ENCODE measurements at places on chromosomes 2 and 18.

- DNase-seq = no peak
Observed at GRCh38 chr2:229784791-229785190, 70.4 kb upstream of the DNER start.

GRCh38 chr2:205188239-205189138 lies 493.8 kb upstream of the NRP2 start:
- no peak for DNase-seq

- no peak for DNase-seq
Observed at GRCh38 chr2:196171946-196172345, 568 bp upstream of the STK17B start.

DNA sequence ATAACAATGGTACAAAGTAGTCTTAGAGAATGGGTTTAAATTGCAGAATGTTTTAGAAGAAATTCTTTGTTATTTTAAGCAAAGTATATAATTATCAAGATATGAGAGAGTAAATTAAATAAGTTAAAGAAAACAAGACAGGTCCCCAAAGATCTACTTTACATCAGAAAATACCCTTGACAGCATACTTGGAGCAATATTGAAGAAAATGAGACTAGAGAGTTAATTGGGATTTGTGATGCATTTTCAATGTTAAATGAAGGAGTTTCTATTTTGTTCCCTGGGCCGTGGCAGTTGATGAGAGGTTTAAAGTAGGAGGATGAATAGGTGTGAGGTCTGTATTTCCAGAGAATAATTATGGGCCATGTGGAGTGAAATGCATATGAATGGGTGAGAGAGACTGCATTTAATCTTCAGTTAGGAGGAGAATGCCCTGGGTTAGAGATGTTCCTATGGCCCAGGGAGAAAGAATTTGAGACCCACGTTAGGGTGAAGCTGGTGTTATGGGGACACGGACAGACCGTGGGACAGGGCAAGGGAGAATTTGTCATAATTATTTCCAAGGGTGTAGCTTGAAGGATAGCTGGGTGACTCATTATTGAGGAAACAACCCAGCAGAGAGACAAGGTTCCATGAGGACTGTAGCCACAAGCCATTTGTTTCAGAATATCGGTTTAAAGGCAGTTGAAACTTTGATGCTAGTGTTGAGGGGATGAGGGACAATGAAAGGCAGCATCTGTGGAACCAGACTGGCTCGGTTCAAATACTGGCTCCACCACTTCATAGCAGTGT lies 22.7 kb downstream of the MGAT5 start:
- no peak for DNase-seq

DNA sequence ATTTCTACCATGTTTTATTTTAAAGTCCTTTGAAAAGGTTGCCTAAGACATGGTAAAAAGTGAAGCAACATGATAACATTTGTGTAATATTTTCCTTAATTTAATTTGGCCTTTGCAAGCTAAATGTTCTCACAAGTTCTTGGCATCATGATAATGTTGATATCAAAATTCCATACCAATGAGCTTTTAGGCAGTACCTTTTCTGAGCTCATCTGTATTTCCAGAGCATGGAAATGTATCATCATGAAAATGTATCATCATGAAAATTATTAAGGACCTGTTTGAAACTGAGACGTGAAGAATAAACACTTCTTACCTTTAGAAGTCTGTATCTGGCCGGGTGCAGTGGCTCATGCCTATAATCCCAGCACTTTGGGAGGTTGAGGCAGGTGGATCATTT lies 73.8 kb downstream of the VWC2L start:
- no peak for DNase-seq

- DNase-seq = no peak
Observed at GRCh38 chr2:226690461-226691024, 109.1 kb downstream of the IRS1 start.

GRCh38 chr18:54453996-54454395 lies 96.3 kb downstream of the C18orf54 start:
- no peak for DNase-seq

DNA sequence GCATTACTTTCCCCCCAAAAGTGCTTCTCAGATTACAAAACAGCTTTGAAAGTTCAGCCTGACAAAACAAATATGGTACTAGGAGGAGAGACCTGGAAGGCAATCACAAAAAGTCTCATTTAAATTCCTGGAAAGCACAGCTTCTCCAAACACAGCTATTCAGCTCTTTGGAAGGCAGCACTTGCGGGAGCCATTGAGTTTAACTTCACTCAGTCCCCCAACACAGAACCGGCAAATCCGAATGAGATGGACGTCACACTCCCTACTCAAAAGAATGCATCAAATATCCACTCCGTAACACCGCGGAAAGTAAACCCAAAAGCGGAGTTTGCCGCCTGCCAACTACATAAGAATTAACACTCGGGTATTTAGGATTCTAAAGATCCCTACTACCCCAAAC lies 638 bp downstream of the ST6GAL2 start:
- DNase-seq = no peak

GRCh38 chr2:55929476-55929875 lies 5.9 kb upstream of the EFEMP1 start:
- no peak for DNase-seq

DNA sequence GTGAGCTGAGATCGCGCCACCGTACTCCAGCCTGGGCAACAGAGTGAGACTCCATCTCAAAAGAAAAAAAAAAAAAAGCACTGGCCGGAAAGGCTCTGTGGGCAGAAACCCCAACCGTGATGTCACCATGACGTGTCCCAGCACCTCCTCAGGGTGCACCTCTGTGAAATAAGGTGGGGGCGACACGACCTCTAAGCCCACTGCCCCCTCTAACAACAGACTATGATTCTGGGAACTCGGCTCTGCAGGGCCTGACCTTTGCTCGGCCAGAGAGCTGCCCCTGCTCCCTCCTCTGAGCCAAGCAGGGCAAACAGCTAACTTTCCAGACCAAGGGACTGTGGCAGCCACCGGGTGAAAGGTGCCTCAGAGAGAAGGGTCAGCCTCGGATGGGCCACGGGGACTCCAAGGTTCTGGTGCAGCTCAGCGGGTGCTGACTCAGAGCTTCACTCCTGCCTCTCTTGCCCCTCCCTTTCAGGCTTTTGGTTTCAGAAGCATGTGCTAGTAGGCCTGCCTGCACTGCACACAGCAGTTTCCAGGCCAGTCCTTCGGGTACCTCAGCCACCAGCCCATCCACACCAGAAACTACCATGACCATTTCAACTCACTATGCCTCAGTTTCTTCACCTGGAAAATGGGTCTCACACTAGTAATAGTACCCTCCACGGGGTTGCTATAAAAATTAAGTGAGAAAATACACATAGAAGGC lies 8.0 kb downstream of the TMBIM1 start:
- DNase-seq = no peak

GRCh38 chr2:222939208-222939856 lies 78.5 kb downstream of the ACSL3 start:
- DNase-seq = no peak

- no peak for DNase-seq
Observed at GRCh38 chr2:45992741-45993475, 304.3 kb upstream of the EPAS1 start.

GRCh38 chr2:224946895-224947294 lies 95.4 kb downstream of the DOCK10 start:
- DNase-seq = peak; percentile 51

DNA sequence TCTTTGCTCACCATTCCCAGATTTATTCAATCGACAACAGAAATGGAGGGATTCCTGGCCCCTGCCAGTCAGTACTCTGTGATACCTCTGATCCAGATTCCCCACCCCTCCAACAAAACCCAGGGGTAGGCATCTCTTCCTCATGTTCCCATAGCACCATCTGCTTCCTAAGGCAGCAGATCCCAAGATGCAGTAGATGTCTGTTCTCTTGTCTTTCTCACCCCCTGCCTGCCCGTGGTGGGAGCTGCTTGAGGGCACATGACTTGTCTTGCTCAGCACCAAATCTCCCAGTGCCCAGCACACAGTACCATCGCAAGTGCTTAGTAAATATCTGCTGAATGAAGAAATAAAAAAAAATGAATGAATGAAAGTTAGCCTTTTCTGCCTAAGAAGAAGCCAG lies 98.2 kb downstream of the ZBTB7C start:
- DNase-seq = no peak

DNA sequence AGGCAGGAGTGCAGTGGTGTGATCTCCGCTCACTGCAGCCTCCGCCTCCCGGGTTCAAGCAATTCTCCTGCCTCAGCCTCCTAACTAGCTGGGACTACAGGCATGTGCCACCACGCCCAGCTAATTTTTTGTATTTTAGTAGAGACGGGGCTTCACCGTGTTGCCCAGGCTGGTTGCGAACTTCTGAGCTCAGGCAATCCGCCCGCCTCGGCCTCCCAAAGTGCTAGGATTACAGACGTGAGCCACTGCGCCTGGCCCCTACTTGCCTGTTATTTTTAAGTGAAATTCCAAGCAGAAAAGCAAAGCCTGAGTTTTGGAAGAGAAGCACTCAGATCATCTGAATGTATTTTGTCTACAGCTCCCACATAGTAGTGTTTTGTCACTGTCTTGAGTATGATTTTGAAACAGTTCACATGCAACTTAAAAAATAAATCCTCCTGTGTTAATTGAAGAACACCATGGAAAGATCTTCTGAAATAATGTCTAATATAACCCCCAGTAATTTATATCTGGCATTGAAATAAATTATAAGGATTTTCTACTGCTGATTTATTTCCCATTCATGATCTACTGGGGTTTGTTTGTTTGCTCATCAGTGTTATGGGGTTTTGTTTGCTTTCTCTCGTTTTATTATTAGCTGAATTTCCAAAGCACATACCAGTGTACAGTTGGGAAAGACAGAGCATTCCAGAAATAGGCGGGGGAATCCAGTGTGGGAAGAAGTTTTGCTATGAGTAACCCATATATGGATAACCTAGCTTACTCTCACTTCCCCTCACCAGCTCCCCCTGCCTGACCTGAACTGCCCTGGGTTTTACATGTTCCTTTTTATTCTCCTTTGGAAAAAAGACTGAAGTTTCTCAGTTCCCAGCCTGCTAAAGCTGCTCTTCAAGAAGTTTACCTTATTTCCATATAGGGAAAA lies 80.1 kb upstream of the MAP3K20 start:
- DNase-seq = peak; percentile 92

- DNase-seq = peak; percentile 33
Observed at GRCh38 chr2:29165362-29166241, 50.4 kb downstream of the CLIP4 start.

DNA sequence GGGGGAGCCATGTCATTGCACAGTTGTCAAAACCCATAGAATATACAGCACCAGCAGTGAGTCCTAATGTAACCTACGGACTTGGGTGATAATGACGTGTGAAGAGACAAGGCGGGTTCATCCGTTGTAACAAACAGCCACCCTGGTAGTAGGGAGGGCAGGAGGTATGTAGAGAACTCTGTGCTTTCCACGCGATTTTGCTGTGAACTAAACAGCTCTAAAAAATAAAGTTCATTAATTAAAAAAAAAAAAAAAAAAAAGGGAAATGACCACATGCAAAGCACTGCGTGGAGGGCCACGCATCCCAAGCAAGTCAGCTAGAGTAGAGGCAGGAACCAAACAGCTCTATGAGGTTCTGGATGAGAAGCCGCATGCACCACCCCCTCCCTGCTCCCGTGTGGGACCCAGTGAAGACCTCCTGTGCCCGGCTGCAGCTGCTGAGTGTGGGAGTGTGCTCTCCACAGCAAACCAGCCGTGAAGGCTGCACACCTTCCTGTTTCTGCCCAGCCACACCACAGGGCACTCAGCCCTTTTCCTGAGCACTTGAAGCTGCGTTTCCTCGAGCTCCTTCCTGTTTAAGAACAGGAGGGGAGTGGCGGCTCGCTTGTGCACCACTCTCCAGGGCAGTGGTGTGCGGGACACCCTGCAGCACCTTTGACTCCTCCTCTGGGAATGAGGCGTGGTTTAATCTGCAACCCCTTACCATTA lies 65.6 kb downstream of the ODC1 start:
- DNase-seq = no peak

- DNase-seq = no peak
Observed at GRCh38 chr2:86393521-86394491, 47.4 kb upstream of the KDM3A start.

DNA sequence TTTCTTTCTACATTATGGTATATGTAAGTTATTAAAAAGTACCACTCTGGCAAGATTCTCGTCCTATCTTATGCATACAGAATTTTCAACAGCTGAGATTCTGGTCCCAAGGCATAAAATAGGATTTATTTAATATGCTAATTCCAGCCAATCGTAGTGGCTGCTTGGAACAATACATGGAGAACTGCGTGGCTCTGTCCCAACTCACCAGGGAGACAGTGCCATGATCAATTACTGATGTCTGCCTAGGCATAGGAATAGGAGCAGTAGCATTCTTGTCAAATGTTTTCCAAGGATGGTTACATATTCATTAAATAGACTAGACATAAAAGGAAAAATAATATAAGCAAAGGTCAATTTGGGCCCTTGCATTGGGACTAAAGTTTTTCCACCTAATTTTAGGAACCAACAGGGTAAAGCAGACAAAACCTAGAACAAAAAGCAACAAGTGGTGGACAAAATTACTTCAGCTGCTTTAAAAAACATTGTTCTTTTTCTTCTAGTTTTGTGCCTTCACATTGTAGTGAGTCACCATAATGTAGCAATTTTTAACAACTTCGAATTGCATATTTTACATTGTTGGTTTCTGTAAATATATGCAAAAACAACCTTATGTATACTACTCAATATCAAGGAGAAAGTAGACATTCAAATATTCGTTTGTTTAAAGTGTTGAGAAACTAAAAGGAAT lies 232.8 kb upstream of the ATP5MC3 start:
- no peak for DNase-seq

DNA sequence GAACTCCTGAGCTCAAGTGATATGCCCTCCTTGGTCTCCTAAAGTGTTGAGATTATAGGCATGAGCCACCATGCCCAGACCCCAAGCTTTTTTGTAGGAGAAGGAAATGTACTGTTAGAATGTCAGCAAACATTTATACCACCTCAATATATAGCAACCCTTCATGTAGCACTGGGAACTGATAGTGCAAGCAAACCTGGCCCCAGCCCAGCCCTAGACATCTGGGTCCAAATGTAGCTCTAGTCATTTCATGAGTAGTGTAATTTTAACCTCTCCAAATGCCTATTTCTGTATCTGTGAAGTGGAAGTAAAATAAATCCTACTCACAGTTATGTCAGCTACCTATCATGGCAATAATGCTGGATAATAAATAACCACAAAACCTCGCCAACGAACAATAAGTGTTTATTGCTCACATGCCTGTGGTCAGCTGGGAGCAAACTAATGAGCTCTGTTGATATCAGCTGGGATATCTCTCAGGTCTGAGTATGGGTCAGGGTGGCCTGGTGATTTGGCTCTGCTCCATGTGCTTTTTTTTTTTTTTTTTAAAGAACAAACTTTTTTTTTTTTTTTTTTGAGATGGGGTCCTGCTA lies 180.4 kb downstream of the CD8B2 start:
- DNase-seq = no peak

- DNase-seq = no peak
Observed at GRCh38 chr2:37489041-37489456, 144.6 kb downstream of the QPCT start.

DNA sequence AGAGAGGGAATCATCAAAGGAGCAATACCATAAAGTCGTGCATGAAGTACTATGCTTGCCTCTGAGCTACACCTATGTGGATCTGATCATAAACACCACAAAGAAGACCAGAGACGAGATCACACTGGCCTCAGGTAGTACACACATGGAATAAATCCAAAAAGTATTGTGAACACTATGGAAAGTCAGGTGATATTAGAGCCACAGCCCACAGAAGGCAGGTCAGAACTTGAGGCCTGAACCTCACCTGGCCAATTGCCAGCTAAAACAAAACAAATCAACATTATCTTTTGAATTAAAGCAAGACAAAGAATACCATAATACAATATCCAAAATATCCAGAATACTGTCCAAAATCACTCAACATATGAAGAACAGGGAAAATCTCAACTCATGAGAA lies 371.1 kb downstream of the NCKAP5 start:
- DNase-seq = no peak

GRCh38 chr2:195929531-195929930 lies 139.1 kb downstream of the DNAH7 start:
- no peak for DNase-seq
